ENCODE measurements at places on chromosomes 6 and 20.
A peak's percentile ranks its signal among the peaks of the same experiment; 100 is the strongest.

GRCh38 chr6:17842014-17842776 is 135.5 kb upstream of the NUP153 start:
- no peak for DNase-seq

GRCh38 chr6:107756660-107757355 is 67.3 kb downstream of the SCML4 start:
- DNase-seq, result no peak

- DNase-seq, result peak; percentile 12
These were observed at the start of gene MOXD1 for GRCh38 chr6:132400883-132401617. MOXD1 (minus strand) TSS chr6:132401475; CDS start chr6:132401426, 49 bp downstream.

- no peak for DNase-seq
These were observed 210.0 kb upstream of the MAN1A1 start for GRCh38 chr6:119559586-119559985.

- DNase-seq, result no peak
These were observed 69.5 kb upstream of the SULF2 start for GRCh38 chr20:47854687-47855212.

DNA sequence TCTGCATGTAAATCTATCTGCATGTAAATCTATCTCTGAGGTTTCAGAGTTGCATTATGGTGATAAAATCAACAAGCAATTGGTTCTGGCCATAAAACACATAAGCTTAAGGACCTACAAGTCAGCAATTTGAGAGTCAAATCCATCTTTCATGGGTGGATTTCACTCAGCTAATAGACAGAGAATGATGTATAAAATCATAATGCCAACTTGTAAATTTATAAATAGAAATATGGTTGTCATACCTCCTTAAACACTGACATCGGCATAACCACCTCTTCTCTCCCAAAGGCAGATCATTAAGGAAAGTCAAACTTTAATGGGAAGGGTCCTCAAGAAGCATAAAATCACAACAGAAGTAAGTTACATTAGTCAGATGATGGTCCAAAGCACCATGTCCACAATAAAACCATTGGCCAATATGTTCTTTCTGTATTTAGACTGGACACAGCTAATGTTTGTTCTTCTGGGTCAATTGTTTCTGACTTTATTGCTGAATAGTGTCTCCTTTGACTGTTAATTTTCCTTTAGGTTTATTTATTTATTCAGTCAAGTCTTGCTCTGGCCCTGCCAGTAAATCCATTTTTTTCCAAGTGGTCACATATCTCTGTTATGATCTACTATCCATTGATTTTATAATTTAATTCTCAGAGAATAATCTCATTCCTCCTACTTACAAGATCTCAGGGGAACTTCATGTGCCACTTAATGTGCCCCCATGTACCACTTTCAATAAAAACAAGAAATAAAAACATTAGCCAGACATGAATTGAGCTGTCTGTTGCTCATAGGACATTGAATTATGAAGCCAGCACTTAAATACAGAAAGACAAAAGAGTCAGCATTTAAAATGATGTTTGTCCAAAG is 382.9 kb upstream of the IRAK1BP1 start:
- DNase-seq, result no peak

GRCh38 chr20:32527052-32527446 is 58.1 kb downstream of the NOL4L start:
- DNase-seq, result peak; percentile 24

DNA sequence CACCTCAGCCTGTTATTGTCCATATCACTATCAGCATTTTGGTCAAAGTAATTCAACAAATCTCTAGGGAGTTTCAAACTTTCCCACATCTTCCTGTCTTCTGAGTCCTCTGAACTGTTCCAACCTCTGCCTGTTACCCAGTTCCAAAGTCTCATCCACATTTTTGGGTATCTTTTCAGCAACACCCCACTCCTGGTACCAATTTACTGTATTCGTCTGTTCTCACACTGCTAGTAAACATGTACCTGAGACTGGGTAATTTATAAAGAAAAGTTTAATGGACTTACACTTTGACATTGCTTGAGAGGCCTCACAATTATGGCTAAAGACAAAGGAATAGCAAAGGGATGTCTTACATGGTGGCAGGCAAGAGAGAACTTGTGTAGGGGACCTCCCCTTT is 224.2 kb downstream of the ADGRB3 start:
- DNase-seq, result no peak

DNA sequence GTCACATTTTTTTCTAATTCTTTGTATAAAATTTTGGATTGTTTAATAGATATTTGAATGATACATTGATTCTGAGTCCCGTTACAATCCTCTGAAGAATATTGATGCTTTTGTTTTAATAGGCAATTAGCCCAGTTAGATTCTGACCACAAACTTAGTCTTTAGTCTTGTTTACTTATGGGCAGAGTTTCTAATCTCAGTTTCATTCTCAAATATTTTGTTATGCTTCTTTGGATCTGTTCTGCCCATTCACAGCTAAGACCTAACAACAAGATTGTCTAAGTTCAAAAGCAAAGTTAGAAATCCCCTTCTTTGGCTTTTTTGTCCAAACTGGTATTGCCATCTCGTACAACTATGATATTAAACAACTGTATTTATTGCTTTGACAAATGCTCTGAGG is 58.0 kb downstream of the TBXT start:
- no peak for DNase-seq

DNA sequence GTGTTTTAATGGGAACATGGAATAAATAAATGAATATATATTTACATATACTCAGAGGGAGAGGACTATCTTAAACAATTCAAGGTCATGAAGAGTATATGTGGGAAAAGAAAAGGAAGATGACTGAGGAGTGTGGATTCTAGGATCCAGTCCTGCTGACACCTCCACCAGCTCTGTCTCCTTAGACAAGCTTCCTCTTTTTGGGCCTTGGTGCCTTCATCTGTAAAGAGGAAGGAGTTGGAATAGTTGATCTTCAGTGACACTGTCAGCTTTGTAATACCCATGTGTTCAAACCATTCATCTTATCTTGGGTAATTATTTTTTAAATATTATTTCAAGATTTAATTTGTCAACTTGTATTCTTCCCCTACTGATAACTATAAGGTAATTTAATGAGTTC is 338.0 kb downstream of the ADGRB3 start:
- no peak for DNase-seq

DNA sequence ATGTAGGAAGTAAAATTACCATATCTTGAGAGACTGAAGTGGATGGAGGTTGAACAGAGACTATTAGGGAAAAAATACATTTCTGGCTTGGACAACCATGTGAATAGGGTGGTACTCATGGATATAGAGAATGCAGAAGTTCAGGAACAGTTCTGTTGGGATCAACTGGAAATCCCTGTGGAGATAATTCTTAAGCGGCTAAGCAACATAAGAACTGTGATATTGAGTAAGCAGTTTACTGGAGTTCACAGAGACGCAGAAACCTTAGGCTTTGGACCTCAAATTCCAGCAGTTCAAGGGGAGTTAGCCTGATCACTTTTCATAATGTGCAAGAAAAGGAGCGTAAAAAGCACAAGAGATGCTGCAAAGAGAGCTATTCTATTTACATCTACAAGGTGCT is 23.6 kb upstream of the SLC17A4 start:
- no peak for DNase-seq

DNA sequence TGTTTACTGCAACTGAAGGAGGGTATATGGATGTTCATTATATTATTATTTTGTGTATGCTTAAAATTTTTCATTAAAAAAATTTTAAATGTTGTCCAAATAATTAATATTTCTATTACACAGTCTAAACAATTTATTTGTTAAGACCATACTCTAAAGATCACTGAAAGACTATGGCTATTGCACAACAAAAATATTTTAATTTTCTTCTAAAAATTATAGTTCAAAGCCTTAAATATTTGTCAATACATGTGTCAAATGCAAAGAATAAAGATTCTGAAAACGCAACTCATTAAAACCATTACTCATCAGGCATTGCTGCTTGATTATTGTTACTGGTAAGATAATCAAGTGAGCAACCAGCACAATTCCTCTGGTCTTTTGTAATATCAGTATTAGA is 2.2 kb downstream of the MMS22L start:
- no peak for DNase-seq

DNA sequence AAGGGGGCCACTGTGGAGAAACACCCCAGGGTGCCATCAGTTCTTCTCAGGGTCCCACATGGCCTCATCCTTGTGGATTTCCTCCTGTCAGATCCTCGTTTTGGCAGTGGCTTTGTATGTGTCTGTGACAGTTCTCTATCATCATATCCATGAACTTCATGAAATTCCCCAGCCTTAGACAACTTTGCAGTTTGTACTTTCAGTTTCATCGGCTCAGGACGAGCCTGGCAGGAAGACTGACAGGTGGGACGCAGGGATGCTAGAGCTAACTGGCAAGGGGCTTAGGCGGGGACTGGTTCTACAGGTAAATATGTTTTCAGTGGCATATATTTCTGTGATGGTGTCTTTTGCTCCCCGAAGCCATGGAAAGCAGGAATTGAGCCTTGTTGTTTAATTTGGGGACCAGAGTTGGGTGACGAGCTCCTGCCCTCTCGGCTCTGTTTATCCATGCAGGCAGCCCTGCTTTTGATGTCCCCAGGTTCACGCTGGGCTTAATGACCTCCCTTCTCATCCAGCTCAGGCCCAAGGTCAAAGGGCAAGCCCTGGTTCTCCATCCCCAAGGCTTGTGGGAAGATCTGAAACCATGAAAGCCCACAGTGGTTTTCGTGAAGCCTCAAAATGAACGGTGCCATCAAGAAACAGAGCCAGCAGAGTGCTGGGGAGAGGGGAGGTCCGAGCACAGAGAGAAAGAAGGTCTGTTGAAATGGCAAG is 11.2 kb downstream of the SDCBP2 start:
- DNase-seq, result no peak

GRCh38 chr20:14113416-14113815 is 118.1 kb downstream of the MACROD2 start:
- DNase-seq, result no peak

GRCh38 chr20:15706719-15707118 is 866.5 kb downstream of the KIF16B start:
- DNase-seq, result no peak

- DNase-seq, result peak; percentile 93
These were observed 1.3 kb downstream of the LTB start for GRCh38 chr6:31580807-31581433.

- no peak for DNase-seq
These were observed 77.2 kb upstream of the PTCHD4 start for GRCh38 chr6:48188158-48188557.
